IMR-90 (cell line): ENCODE measurements at places on chromosomes 4 and X. TPM values are rescaled to one million over a fixed set of nuclear protein-coding genes. Genes with fewer than 3 reads are reported as not detected.

- peak; percentile 7 for DNase-seq
Measured at GRCh38 chr4:17578482-17578891, 1.5 kb downstream of the LAP3 start.

DNA sequence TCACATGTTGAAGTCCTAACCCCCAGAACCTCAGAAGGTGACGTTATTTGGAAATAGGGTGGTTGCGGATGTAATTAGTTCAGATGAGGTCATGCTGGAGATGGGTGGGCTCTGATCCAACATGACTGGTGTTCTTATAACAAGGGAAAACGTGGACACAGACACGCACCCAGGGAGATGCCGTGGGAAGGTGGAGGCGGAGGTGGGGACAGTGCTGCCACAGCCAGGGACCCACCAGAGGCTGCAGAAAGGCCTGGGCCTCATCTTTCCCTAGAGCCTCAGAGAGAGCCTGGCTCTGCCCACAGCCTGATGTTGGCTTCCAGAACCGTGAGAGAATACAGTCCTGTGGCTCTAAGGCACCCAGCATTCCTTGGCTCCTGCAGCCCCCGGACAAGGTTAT is 7.9 kb upstream of the HMX1 start:
- no peak for DNase-seq

XPNPEP2 gene
- total RNA-seq = under 0.01 TPM in 1 of 2 replicates, not detected in the other

CDX4 gene
- total RNA-seq = not detected in 2 replicates

GRCh38 chr4:86302251-86302650 is 57.6 kb downstream of the MAPK10 start:
- DNase-seq = peak; percentile 1

GRCh38 chr4:34261799-34262314 is 1982.5 kb downstream of the ARAP2 start:
- DNase-seq = no peak

DNA sequence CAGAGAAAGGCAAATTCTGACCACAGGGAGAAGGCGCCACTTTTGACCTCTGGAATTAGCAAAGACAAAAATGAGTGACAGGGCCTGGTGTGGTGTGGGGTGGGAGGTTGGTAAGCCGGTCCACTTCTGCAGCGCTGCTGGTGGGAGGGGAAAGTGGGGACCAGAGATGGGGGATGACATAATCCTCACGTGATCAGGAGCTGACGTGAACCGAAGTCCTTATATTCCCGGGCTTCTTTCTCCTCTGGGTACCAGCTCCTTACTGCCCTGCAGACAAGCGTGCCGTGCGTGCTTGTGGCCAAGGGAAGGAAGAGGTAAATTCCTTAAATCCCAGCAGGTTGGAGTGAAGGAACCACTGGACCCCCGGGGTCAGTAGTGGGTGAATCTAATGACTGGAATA is at the start of gene TCEAL7:
Gene TCEAL7 (plus strand): TSS at position 249 of the 400 bp plus-strand sequence. CDS start 1,165 bp downstream, outside the sequence.
- DNase-seq = peak; percentile 46

- DNase-seq = no peak
Measured at GRCh38 chr4:78662658-78663057, 111.1 kb downstream of the ANXA3 start.

MAGED1 gene
- 415 and 484 TPM in 2 replicates for total RNA-seq

DNA sequence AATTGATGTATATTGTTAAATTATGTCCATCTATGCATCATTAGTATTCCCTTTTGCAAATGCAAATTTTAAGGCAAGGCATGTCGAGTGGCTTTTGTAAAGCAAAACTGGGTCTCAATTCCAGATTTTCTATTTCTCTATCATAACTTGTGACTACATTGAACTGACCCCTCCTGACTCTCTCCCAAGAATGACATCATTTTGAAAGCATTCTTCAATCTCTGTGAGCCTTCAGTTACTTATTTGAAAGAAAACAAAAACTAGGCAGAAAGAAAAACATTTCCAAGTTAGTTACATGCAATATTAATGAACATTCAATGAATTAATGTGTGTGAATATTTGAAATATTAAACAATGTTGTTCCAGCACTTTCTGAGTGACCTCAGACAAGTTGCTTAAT is 314.3 kb upstream of the CLNK start:
- no peak for DNase-seq

- DNase-seq = no peak
Measured at GRCh38 chr4:109359040-109359646, 56.7 kb upstream of the COL25A1 start.

SHOX gene
- total RNA-seq = not detected in 2 replicates

- DNase-seq = peak; percentile 52
Measured at GRCh38 chrX:101359966-101360365, 11.4 kb upstream of the TIMM8A start.

GRCh38 chr4:142719854-142720541 is 126.1 kb downstream of the INPP4B start:
- peak; percentile 21 for DNase-seq

CXCL1 gene
- not detected in 2 replicates for total RNA-seq

- DNase-seq = no peak
Measured at GRCh38 chrX:73213734-73214425, 771 bp downstream of the NAP1L2 start.

XAGE1A gene
- total RNA-seq = not detected in 2 replicates

GPR143 gene
- not detected in 2 replicates for total RNA-seq

SCML1 gene
- total RNA-seq = 4.1 and 6.7 TPM in 2 replicates

ZNF182 gene
- total RNA-seq = 3.0 and 3.3 TPM in 2 replicates

PDZD11 gene
- total RNA-seq = 66.4 and 84.1 TPM in 2 replicates

DNA sequence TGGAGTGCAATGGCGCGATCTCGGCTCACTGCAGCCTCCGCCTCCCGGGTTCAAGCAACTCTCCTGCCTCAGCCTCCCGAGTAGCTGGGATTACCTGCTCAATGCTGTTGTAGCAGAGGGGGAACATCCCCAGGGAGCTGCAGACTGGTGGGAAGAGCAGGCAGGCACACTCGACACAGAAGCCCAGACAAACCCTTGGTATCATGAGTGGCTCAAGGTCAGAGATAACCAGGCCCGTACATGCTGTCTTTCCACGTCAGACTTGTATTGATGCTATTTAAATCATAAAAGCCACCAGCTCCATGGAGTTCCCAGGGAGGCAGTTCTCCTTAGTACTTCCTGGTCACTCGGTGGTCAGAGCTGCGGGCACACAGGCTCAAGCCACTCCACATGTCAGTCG is 33.2 kb downstream of the TRIML2 start:
- DNase-seq = no peak

- no peak for DNase-seq
Measured at GRCh38 chr4:59956366-59956765, 1243.8 kb upstream of the ADGRL3 start.

DNA sequence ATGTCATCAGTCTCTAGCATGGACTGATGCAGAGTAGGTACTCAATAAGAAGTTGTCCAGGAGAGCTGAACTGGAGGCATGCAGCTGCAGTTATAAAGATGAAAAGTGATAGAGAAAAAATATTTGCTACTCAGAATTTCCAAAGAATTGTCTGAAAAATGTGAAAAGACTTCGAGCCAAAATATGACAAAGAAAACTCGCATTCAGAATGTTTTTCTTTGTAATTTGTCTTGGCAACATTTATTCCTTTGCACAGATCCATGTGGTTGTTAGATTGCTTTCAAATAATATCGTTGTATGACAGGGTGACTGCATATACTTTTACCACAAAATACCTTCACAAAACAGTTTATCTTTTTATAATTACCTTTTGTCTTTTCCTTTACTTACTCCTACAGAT is 128.0 kb upstream of the SLC4A4 start:
- DNase-seq = no peak

ZC4H2 gene
- total RNA-seq = 9.2 and 10.6 TPM in 2 replicates

GBA3 gene
- not detected in 2 replicates for total RNA-seq

GYPA gene
- not detected in 2 replicates for total RNA-seq

GRCh38 chr4:1856943-1857699 is 1.2 kb upstream of the LETM1 start:
- DNase-seq = no peak

DNA sequence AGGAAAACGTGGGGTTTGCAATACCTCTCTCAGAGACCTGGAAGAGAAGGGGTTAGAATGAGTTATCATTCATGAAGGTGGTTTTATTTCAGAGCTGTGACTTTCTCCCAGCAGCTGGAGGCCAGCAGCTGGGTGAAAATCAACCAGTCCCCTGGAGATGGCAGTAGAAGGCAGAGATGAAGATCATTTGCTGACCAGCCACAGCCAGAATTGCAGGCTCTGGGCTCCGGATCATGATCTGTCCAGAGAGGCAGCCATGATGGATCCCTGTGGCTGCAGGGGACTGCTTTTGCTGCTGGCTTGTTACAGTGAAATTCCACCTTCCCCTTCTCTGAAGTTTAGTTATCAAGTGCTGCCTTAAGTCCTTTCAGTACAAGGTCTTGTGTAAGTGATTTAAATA is 46.9 kb upstream of the TAB3 start:
- peak; percentile 3 for DNase-seq

DNA sequence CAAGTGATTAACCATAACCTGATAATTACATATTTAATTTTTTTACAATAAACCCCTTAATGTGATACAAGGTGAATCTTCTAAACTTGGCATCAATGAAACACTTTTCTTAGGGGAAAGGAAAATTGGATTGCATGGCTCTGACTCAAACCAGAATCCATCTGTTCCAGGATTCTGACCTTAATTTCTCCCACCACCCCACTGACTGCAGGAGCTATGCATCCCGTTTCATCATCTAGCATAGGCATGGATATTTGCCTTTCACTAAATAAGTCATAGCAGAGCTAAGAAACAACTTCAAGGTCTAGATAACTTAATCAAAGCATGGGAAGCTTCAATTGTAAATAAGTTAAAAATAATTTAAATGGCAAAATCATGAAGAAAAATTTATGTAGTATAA is 156.3 kb downstream of the BTC start:
- DNase-seq = peak; percentile 13

PNCK gene
- 0.18 TPM in 1 of 2 replicates, not detected in the other for total RNA-seq

GRCh38 chr4:5810151-5810550 is 82.7 kb downstream of the CRMP1 start:
- DNase-seq = no peak

GRCh38 chrX:153925739-153926551 is at the start of gene ARHGAP4:
Gene ARHGAP4 (minus strand): TSS chrX:153926264. CDS start chrX:153926202, 62 bp downstream.
- DNase-seq = no peak

EFNB1 gene
- total RNA-seq = 17.8 and 17.9 TPM in 2 replicates

DNA sequence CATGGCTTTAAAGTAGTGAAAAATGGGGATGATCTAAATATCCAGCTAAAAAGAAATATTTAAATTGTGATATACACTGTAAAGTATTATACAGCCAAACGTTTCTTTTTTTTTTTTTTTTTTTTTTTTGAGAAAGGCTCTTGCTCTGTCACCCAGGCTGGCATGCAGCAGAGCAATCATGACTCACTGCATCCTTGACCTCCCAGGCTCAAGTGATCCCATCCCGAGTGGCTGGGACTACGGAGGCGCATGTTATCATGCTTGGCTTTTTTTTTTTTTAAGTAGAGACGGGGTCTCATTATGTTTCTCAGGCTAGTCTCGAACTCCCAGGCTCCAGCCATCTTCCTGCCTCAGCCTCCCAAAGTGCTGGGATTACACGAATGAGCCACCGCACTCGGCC is 17.1 kb downstream of the SMIM14 start:
- peak; percentile 81 for DNase-seq

LRCH2 gene
- 4.3 and 8.1 TPM in 2 replicates for total RNA-seq

CHRDL1 gene
- 0.28 and 0.36 TPM in 2 replicates for total RNA-seq
